NCI-H1694 treated with DMSO at 0.1 percent for 48 hours (cell line): ENCODE measurements at places on chromosomes 1 and 21.

- DNase-seq, result no peak
These were observed 8.2 kb downstream of the RHBG start for GRCh38 chr1:156376958-156377919.

DNA sequence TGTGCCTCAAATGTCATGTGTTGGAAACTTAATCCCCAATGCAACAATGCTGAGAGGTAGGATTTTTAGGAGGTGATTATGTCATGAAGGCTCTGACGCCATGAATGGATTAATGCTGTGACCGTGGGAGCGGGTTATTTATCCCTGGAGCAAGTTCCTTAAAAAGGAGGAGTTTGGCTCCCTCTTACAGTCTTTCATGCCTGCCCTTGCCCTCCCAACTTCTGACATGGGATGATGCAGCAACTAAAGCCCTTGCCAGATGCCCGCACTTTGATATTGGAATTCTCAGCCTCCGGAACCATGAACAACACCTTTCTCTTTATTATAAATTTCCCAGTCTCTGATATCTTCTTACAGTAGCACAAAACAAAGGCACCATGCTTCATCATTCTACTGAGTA lies 685.3 kb upstream of the CHRM3 start:
- DNase-seq, result no peak

- no peak for DNase-seq
These were observed 41.2 kb downstream of the TDRD5 start for GRCh38 chr1:179632868-179633267.

DNA sequence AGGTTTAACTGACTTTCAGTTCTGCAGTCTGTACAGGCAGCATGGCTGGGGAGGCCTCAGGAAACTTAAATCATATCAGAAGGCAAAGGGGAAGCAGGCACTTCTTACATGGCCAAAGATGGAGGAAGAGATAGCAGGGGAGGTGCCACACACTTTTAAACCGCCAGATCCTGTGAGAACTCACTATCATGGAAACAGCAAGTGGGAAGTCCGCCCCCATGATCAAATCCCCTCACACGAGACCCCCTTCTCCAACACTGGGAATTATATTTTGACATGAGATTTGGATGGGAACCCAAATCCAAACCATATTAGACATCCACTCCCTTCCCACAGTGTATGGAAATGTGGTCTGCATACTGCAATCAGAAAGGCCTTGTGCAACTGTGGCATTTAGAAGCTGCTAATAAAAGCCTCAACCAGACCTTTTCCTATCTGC lies 148.2 kb downstream of the FCRL5 start:
- no peak for DNase-seq

GRCh38 chr1:47650205-47650604 lies 212.4 kb downstream of the FOXD2 start:
- DNase-seq, result no peak

GRCh38 chr1:110916669-110917306 lies 43.8 kb downstream of the CD53 start:
- DNase-seq, result no peak

GRCh38 chr1:24254783-24255182 lies 64.4 kb upstream of the GRHL3 start:
- no peak for DNase-seq
